ENCODE measurements at places on chromosomes 5 and 9. TPM values are rescaled to one million over a fixed set of nuclear protein-coding genes. Genes with fewer than 3 reads are reported as not detected.

DNA sequence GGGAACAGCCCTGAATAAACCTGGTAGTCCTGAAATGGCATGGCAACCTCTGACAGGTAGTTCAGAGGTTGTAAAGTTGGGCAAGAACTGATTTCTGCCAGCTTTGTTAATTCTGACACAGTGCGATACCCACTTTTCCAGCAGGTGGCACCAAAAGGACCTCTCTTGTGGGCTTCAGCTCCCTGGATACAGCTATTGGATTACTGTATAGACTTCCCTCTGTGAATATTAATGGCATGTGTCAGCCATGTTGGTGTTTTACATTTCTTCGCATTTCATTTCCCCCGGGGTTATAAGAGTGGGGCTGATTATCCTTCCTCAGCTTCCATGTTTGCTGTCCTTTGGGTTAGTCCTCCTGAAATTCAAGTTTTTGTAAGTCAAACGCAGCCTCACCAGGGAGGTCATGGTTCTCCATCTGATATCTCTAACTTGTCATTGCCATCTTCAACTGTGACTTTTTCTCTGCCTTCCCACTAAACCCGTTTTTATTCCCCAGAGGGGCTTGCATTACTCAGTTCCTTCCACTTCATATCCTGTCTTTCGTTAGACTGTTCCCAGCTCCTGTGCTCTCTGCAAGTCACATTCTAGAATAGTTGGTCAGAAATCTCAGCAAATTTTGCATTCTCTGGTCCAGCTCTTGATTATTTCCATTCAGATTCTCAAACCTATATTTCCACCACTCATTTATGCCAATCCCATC lies 135.6 kb downstream of the LIFR start:
- DNase-seq = peak; percentile 53

DNA sequence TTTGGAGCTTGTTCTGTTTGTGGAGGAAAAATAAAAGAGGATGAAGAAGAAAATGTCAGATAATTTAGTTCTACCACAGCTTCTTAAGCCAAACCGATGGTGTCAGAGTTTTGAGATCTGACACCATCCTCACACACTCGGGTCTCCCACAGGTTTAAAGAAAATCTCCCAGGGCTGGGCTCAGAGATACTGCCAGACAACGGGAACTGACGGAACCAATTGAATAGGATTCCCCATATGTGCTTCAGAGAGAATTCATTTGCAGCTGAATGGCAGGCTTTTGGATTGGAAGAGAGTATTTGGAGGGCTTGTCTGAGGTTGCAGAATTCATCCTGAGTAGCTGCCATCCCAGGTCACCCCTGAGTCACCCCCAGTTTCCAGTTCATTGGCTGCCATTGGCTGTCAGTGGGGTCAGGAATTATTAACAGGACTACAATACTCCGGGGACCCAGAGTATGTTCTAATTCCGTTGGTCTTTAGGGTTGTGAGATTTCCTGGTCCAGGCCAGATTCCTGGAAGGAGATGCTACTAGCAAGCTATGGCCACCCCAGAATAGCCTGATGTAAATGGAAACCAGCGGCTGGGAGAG lies 131.3 kb downstream of the PDZD2 start:
- no peak for DNase-seq

GRCh38 chr5:117829646-117830045 lies 1158.7 kb downstream of the DTWD2 start:
- DNase-seq = no peak

- no peak for DNase-seq
These were observed 297.7 kb upstream of the EFNA5 start for GRCh38 chr5:107968406-107968843.

- no peak for DNase-seq
These were observed 8.1 kb downstream of the LAMC3 start for GRCh38 chr9:131017067-131017466.

DNA sequence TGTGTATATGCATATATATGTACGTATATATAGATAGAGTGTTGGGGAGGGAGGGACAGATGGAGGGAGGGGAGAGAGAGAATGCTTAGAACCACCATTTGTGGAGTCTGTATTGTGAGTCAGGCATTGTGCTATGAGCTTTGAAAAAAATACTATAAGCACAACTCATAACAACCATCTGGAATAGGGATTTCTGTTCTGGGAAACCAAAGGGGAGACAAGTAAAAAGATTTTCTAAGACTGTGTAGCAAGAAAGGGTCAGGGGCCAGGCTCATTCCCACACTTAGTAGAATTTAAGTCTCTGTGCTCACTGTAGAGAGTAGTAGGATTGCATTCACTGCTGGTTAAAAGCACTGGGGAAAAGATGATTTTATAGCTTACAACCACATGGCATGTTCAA lies 202.3 kb upstream of the SGCD start:
- no peak for DNase-seq

DNA sequence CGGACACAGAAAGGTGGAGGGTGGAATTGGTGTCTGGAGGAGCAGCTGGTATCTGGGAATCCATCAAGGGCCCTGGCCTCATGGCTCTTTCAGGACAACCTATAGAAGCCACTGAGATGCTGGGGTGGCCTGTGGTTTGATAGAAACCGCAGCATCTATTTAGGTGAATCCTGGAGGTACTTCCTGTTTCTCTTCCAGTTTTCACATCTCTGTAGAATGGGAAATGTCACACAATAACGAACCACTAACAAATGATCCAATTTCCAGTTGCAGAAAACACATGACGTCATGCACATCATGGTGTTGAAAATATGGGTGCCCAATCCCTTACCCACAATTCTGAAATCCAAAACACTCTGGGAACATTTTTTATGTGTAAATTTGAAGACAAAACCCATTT lies 52.2 kb downstream of the ROPN1L start:
- no peak for DNase-seq

DNA sequence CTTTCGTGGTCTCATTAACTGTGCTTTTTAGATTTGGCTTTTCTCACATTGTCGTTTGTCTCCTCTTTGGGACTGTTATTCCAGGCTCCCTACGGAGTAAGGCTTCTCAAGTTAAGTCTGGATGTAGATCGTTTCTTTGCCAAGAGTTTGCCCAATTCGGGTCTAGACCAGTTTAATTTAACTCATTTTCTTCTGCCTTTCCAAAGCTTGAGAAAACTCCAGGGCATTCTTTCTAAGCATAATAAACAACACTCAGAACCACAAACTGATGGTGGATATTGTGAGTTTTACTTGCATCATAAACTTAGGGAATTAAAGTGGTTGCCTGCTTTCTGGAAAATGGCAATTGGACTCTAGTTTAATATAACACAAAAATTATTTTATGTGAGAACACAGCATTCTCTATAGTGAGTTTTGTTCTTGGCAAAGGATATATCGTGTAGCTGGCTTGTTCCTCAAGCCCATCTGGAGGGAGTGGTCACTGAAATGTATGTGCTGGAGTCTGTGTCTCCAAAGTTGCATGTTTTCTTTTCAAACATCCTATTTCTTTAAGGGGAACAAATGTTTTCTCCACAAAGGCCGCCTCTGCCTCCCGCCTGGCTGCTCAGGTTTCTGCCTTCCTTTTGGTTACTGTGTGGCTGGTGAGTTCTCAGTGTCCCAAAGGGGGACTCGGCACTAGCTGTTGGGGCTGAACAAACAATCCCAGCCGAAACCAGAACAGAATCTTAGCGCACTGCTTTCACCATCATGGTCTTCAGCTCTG lies 211.3 kb upstream of the FBN2 start:
- no peak for DNase-seq

GRCh38 chr9:7816021-7816420 lies 16.4 kb upstream of the DMAC1 start:
- no peak for DNase-seq

GRCh38 chr5:14156650-14157492 lies 13.7 kb downstream of the TRIO start:
- no peak for DNase-seq

DNA sequence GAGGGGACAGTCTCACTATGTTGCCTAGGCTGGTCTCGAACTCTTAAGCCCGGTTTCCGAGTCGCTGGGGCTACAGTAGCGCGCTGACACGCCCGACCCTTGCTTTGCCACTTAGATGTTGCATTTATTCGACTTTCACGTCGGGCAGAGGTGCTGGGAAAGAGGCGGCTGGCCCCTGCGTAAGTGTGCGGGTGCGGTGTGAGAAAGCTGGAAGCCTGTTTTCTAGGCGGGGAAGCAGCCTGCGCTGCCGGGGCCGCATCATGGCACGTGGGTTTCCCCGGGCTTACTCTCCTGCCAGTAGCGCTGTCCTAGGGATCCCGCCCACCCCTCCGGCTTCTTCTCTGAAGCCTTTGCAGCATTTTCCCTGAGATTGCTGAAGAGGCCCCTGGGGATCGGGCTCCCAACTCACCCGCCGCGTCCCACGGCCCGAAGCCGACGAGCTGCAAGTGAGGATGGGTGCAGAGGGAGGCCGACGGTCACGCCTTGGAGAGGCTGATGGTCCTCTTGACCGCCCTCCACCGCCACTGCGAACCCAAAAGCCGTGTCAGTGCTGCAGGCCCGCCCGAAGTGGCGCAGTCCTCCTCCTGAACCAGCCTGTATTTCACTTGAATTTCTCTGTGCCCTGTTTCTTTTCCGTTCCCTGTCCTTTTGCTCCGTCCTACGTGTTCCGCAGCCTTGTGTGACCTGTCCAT lies 5.8 kb upstream of the TRIM41 start:
- peak; percentile 57 for DNase-seq

GRCh38 chr5:84242286-84242685 lies 142.4 kb downstream of the EDIL3 start:
- DNase-seq = no peak

DNA sequence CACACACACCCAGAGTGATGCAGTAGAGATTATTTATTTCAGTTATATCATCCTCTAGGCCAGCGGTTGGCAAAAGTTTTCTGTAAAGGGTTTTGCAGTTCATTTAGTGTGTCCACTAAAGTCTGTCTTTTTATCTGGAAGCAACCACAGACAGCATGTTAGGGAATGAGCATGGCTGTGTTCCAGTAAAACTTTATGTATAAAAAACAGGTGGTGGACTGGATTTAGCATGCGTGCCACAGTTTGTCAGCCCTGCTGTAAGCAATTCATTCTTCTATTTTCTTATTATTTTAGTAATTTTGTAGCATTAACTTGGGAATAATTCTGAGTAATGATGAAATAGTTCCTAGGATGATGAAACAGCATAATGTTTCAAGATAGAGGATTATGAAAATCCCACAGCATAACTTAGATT lies 51.7 kb downstream of the CCNH start:
- DNase-seq = no peak

DNA sequence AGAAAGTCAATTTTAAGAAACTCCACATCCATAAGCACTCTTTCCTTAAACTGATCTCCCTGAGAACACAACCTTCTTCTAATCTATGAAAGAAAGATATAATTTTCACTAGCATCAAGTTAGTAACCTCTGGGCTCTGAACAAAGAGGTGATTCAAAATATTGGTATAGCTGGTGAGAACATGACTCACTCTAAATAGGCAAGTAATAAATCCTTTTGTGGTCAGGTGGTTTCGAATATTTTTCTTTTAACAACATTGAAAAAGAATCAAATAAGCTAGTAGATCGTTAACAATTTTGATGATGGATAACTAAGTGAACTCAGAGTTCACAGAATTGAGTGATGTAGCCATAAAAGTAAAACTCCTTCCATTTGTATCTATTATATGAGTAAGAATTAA lies 150.6 kb upstream of the IQGAP2 start:
- no peak for DNase-seq

DNA sequence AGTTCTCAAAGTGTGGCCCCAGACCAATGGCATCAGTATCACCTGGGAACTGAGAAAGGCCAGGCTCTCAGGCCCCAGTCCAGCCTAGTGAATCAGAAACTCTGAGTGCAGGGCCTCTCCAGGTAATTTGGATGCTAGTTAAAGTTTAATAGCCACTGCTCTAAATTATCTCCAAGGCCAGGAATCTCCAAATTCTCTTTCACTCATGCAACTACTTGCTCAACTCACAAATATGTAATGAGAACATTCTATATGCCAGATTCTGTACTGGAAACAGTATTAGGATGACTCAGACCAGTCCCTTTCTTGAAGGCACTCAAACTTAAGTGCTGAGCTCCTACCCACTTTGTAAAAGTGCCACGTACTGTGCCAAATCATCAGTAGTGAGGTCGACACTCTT lies 84.6 kb downstream of the PAPPA start:
- no peak for DNase-seq

GRCh38 chr5:165108809-165109208 lies 1603.4 kb downstream of the MAT2B start:
- no peak for DNase-seq

DNA sequence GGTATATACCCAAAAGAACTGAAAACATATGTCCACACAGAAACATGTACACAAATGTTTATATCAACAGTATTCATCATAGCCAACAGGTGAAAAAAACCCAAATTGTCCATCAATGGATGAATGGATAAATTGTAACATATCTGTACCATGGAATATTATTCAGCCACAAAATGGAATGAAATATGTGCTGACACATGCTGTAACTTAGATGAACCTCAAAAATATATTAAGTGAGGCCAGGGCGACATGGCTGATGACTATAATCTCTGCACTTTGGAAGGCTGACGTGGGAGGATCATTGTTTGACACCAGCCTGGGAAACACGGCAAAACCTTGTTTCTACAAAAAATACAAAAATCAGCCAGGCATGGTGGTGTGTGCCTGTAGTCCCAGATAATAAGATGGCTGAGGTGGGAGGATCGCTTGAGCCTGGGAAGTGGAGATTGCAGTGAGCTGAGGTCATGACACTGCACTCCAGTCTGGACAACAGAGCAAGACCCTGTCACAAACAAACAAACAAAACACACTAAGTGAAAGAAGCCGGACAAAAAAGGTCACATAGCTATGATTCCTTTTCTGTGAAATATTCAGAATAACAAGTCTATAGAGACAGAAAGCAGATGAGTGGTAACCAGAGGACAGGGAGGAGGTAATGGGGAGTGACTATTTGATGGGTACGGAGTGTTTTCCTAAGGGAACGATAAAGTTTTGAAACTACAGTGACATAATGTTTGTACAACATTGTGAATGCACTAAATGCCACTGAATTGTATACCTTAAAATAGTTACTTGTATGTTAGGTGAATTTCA lies 11.4 kb downstream of the KYAT1 start:
- no peak for DNase-seq

DNA sequence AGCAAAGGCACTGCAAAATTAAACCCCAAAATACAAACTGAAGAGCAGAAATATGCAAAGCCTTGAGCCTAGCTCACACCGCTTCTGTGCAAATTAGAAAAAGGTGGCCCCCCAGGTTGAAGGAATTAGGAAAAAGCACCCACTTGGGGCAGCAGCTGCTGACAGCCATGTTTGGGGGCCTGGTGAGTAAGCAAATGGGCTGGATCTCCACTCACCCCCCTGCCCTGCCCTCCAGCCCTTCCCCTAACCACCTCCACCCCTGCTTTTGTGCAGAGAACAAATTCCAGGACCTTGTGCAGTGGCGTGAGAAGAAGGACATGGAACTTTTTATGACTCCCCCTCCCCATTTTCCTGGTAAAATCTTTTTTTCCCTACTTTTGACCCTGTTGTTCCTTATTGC lies 92.0 kb upstream of the DNAH5 start:
- DNase-seq = no peak

- peak; percentile 72 for DNase-seq
These were observed 1.7 kb upstream of the NTMT1 start for GRCh38 chr9:129624168-129624759.

Gene GBGT1
- total RNA-seq = 4.8 TPM

Gene POLR3G
- 1.7 TPM for total RNA-seq

Gene ITGA2
- 19.7 TPM for total RNA-seq

Data from colonic mucosa (tissue), 4 donors.